ENCODE measurements at places on chromosomes 2 and 18.

DNA sequence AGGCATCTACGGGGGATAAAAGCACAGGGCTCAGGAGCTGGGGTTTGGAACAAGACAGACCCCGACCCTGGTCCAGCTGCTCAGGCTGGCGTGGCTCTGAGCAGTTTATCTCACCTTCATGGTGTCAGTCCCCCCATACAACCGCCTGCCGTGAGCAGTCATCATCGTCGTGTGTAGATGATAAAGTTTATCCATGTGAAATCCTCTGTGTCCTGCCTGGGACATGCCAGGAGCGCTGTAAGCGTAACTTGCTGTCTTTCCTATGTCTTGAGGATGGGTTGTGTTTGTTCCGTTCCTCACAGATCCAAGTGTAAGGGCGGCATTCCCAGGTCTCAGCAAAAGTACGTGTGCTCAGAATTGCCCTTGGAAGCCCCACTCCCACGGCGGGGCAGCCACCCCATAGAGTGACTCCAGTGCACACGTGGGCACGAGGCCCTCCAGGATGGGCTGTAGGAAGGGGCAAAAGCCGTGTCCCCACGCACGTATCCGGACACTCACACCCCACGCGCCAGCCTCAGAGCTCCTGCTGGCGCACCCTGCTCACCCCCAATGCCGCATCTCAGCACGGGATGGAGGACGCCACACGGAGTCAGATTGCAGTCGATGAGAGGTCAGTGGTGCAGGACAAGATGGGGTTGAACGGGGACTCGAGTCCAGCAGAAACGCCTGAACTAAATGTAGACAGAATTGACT lies 50.9 kb downstream of the ADI1 start:
- no peak for DNase-seq

DNA sequence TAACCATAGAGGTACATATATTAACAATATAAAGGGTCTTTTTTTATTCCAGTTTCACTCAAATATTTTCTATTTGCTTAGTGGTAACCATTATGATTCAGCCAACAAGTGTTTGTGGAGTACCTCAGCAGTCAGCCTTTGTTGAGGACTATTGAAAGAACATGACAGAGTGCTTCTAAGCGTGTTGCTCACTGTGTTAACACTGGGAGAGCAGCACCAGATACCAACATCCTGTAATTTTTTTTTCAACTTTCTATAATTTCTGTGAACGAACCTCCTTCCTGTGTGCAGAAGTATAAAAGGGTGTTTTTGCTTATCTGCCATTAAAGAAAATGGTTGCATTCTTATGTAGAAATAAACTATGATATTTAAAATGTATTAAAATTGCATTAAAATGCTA lies 239.0 kb downstream of the PHLPP1 start:
- DNase-seq: no peak

GRCh38 chr2:220789961-220790360 lies 782.1 kb downstream of the EPHA4 start:
- no peak for DNase-seq

DNA sequence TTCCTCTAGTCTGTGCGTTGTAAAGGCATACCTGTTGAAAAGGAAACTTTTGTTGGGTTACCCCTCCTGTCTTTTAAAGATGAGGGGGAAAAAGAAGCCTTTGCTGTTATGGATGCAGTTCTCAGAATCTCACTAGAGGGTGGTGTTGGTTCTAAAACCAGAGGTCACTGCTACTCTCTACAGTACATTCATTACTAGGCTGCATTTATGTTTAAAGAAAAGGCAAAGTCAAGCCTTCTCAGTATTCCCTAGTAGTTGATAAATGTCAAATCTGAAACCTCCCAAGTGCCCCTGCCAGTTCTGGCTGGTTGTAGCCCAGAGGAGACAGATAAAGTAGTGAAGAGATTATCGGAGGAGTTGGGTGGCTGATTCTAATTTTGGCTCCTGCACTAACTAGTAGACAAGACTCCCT lies 1.4 kb upstream of the PLCL1 start:
- no peak for DNase-seq

GRCh38 chr2:105734762-105735538 lies 9.8 kb upstream of the NCK2 start:
- no peak for DNase-seq

DNA sequence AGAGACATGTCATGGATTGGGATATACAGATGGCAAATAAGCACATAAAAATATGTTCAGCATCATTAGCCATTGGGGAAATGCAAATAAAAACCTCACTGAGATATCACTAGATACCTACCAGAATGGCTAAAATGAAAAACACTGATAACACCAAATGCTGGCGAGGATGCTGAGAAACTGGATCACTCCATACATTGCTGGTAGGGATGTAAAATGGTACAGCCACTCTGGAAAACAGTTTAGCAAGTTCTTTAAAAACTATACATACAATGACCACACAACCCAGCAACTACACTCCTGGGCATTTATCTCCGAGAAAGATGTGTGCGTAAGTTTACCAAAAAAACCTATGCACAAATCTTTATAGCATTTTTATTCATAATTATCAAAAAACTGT lies 13.9 kb downstream of the PIAS2 start:
- no peak for DNase-seq

GRCh38 chr2:135149251-135149650 lies 97.2 kb downstream of the RAB3GAP1 start:
- DNase-seq: no peak

DNA sequence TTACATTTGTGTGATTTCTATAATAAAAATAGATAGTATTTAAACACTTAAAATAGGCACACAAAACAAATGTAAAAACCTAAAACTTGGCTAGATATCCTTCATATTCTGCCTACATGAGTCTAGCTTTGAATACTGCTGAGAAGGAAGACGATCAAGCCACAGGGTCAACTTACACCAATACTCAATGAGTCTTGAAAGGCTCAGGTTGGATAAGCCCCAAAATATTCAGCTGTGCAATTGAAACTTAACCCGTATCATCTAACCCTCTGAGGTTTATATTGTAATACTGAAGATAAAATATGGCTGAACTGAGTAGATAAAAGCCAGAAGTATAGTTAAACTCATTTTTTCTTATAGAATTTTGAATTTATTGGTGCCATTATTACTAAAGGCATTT lies 313.0 kb upstream of the NRXN1 start:
- DNase-seq: no peak

DNA sequence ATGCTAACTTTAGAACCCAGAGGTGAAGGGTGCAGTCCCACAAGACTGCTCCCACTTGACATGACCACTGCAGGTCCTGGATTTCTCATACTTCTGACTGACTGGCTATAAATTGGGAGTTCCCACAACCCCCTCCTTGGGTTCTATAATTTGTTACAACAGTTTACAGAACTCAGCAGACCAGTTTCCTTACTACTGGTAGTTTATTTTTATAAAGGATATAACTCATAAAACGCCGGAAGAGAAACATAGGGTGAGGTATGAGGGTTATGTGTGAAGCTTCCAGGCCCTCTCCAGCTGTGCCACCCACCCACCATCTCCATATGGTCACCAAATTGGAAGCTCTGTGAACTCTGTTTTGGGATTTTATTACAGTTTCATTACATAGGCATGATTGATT lies 839.6 kb downstream of the TSN start:
- DNase-seq: no peak

DNA sequence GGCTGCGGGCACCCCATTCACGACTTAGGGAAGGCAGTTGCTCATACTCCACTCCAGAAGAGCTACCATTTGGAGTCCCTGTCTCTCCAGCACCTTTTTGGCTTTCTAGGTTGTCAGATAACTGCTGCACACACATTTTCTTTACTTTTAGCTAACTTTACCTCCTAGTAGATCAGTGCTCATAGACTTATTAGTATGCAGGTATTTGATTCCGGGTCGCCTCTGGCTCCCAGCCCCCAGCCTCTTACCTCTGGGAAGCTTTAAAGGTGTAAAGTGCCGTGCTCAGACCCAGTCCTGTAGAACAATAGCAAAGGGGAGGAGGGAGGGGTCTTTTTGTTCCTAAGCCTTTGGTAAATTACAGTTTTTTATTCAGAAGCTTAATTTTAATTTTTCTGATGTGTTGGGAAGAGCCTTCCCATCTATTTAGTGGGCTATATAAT lies 102.9 kb downstream of the SPTBN1 start:
- no peak for DNase-seq

GRCh38 chr2:50535971-50536759 lies 495.8 kb downstream of the NRXN1 start:
- no peak for DNase-seq

GRCh38 chr2:240435457-240435947 lies at the start of gene GPC1:
GPC1 (plus strand) TSS chr2:240435663; CDS start chr2:240435919, 256 bp downstream.
- DNase-seq: no peak

- DNase-seq: no peak
Measured at GRCh38 chr2:217075268-217076057, 215.6 kb upstream of the TNP1 start.

DNA sequence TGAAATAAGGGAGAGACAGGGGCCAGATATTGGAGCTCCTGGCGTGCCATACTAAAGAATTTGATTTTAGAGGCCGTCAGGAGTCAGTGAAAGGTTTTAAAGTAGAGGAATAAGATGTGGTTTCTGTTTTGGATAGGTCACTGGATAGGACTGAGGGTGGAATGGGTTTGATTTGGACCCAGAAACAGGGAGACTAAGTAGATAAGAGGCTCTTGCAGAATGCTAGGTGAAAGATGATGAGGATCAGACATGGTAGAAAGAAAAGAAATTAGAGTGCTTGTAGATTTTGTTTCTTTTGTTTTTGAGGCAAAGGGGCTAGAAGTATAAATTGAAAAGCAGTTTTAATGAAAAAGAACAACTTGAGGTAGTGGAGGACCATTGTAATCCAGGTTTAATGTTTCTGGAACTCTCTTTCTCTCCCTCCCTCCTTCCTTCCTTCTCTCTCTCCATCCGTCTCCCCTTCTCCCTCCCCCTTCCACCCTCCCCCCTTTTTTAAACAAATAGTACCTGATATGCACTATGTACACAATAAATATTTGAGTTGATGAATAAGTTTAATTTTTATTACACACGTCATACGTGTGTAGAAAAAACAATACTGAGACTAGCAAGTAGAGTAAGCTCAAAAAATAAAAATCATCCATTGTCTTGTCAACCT lies 1.9 kb downstream of the NDUFV2 start:
- no peak for DNase-seq

- DNase-seq: no peak
Measured at GRCh38 chr2:232398293-232399034, 8.2 kb upstream of the ALPG start.

DNA sequence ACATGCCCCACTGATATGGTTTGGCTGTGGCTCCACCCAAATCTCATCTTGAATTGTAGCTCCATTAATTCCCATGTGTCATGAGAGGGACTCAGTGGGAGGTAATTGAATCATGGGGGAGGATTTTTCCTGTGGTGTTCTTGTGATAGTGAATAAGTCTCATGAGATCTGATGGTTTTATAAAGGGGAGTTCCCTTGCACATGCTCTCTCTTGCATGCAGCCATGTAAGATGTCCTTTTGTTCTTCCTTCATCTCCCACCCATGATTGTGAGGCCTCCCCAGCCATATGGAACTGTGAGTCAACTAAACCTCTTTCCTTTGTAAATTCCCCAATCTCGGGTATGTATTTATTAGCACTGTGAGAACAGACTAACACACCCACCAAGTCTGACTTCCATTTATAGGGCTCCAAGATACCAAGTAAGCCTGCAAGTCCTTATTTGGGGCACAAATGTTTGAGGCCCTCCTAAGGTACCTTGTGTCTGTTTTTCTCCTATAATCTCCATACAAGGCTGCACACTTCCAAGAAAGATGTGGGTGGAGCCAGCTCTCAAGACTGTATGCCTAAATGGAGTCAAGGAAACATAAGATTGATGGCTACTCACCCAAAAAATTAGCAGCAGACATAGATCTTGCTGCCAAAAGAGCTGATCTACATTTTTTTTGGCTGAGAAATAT lies 364.7 kb downstream of the TXNL1 start:
- DNase-seq: no peak

DNA sequence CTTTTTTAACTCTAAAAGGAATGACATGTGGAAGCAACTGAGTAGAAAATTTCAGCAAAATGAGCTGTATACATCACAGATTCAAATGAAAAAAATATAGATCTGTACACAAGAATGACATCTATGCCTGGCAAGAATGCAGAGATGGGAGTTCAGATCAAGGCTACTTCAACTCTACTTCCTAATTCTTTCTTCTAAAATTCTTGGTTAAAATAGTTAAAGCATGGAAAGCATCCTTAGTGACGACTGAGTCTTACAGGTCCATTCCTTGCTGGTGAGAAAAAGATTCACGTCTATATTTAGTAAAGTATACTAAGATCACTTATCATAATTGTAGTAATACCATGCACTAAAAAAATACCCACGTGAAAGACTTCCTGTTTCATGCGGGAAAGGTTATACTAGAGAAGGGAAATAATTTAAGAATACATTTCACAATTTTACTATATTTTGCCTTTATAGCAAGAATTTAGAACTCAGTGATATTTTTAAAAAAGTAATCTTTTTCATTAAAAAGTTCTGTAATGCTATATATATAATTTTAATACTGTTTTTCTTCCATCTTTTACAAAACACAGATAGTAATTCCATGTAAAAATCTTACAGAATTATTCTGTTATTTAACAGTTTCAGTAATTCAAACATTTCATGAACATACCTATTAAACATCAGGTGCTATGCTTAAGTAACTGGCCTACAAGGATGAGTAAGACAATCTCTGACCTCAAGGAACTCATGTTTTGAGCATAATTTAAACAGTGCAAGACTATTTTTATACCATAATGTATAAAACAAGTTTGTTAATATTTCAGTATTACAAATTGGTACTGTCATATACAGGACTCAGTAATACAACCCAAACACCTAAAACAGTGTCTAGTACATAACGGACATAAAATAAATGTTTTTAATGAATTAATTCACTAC lies 159.6 kb downstream of the BAZ2B start:
- no peak for DNase-seq

GRCh38 chr2:44652701-44653100 lies 288.8 kb upstream of the SIX3 start:
- no peak for DNase-seq

DNA sequence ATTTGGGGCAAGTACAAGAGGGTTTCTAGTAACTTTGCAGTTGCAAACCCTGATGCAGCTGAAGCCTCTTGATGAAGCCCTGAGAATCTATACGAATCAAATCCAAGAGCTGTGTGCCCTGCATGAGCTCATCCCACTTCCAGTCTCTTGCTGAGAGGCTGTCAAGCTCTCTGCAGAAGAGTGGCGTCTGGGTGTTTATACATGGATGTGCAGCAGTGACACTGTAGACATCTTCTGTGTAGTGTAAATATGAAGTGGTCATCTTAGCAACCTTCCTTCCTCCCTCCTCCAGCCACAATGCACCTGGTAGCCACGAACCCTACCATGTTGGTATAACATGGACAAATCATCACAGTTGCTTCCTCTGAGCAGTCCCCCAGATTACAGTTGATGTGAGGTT lies 18.4 kb upstream of the KIAA2012 start:
- no peak for DNase-seq

All from esophagus muscularis mucosa (tissue), 4 donors.